AG20443 (cell line): ENCODE measurements at places on chromosomes 6 and 20.

GRCh38 chr6:14746139-14746837 lies 499.6 kb upstream of the JARID2 start:
- DNase-seq: no peak

GRCh38 chr20:63943808-63944077 lies 12.5 kb downstream of the UCKL1 start:
- DNase-seq: no peak

DNA sequence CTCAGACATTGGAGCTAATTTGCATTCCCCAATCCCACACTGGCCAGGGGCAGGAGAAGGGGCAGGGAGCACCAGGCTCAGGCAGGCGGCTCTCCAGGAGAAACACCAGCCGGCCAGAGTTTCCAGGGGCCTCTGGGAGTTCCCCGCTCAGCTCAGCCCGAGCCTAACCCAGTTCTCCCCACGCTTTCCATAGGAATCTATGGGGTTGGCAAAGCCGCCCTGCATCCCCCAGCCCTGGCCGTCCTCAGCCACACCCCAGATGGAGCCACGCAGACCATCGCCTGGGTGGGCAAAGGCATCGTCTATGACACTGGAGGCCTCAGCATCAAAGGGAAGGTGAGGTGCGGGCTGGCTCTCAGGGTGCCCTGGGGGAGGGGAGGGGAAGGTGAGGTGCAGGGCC lies 8.2 kb downstream of the NPEPL1 start:
- DNase-seq: no peak

- no peak for DNase-seq
These were observed 1.6 kb upstream of the FAM135A start for GRCh38 chr6:70411542-70412251.
